ENCODE measurements at places on chromosomes 4 and X. TPM values are rescaled to one million over a fixed set of nuclear protein-coding genes. Genes with fewer than 3 reads are reported as not detected.

Gene DCHS2
- total RNA-seq: not detected

Gene CLCN3
- 23.1 TPM for total RNA-seq

Gene GAGE12C
- total RNA-seq: not detected

Gene CXorf49
- total RNA-seq: not detected

Gene CSN3
- not detected for total RNA-seq

Gene ADGRG4
- total RNA-seq: not detected

Gene C4orf36
- total RNA-seq: 0.44 TPM

Gene MGARP
- total RNA-seq: not detected

Gene NPY5R
- total RNA-seq: not detected

Gene FRG2
- total RNA-seq: 0.25 TPM

Gene RAP1GDS1
- total RNA-seq: 60.7 TPM

Gene MFAP3L
- total RNA-seq: 2.5 TPM

Gene CDS1
- not detected for total RNA-seq

Gene VSIG1
- total RNA-seq: 0.74 TPM

Gene PLAC8
- total RNA-seq: 14.5 TPM

Gene RTL5
- total RNA-seq: 0.42 TPM

Gene ADGRG2
- total RNA-seq: not detected

Gene ZNF732
- total RNA-seq: not detected

Gene NLGN4X
- not detected for total RNA-seq

Gene SASH3
- total RNA-seq: 130 TPM

Gene ESX1
- total RNA-seq: 0.13 TPM

Gene IGSF1
- not detected for total RNA-seq

Gene KCTD8
- not detected for total RNA-seq

Gene STK32B
- total RNA-seq: not detected

Gene FGFR3
- 0.08 TPM for total RNA-seq

Gene RNF175
- not detected for total RNA-seq

Gene GAGE12F
- total RNA-seq: not detected
